ENCODE measurements at places on chromosomes 5 and 9.
A peak's percentile ranks its signal among the peaks of the same experiment; 100 is the strongest.

DNA sequence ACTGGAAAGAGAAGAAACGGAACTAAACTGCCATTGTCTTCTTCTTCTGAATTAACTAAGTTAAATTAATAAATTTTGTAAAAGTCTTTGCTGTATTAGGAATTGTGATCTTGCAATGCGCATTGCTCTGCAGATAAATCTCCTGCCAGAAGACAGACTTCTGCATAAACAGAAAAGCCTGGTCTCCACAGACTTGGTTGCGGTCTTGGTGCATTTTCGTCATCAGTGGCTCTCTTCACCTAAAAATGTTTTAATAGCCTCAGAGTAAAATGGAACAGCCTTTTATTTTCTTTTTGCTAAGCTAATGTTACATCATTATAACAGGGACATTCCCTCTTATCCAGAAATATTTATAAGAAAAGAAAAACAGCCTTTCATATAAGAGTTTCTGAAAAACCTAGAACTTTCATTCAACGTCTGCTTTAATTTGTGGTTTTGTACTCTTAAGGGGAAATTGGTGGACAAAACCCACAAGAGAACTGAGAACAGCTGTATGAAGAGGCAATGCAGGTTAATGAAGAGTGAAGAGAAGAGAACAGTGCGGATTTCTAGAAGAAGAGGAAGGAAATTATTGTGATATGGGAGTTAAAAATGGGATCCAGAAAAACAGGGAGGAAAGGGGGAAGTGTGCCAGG lies 10.1 kb downstream of the IFNA5 start:
- DNase-seq = no peak

DNA sequence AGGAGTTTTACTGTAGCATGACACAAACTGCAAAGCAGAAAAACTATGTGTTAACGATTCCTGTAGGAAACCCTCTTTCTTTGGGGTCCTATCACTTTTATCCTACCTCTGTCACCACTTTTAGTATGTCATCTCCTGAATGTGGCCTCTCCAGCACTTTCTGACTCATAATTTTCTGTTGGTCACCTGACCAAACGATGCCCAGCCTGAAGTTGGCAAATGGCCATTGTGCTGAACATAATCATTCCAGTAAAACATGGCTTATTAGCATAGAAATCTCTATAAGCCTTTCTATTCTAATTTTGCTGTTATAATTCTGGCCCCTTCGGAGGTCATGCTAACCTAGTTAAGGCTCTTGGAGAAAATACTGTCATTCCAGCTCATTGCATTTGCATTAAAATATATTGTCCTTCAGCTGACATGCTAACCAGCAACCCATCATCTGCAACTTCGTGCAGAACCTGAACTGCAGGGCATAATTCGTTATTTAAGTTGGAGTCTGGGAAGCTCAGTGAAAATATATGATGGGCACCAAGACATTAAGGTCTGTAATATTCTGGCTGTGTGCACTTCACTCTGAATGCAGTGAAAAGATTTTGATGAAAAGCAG lies 140.3 kb downstream of the NMUR2 start:
- DNase-seq = no peak

DNA sequence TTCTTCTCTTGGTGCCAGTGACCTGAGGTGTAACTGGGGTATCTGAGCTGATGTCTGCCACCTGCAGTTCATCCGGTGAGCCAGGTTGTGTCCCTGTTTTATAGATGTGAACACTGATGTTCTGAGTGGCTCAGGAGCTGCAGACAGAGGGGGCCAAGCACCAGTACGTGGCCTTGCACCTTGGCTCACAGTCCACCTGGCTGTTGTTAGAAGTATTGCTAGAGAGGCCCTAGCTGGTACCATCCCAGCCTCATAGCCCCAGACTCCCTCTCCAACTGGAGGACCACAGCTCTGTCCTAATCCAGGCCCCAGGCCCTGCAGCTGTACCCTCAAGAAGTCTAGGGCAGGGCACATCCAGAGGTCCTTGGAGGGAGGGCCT lies 16.2 kb downstream of the PHF2 start:
- DNase-seq = no peak

DNA sequence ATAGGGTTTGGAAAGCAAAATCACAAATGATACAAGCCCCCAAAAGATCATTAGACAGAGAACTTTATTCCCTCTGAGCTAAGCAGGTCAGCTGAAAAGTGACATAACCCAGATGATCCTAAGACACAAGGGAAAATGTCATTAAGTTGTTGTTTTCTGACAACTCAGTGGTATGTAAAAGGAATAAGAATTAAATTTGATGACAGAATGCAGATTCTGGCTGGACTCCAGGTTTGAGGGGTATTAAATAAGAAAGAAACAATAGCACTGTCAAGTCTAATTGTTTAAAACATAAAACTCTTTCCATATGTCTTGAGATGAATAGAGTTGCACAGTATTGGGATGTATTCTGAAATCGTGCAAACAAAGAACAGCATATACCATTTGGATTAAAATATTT lies 429.9 kb downstream of the CAAP1 start:
- peak; percentile 8 for DNase-seq

DNA sequence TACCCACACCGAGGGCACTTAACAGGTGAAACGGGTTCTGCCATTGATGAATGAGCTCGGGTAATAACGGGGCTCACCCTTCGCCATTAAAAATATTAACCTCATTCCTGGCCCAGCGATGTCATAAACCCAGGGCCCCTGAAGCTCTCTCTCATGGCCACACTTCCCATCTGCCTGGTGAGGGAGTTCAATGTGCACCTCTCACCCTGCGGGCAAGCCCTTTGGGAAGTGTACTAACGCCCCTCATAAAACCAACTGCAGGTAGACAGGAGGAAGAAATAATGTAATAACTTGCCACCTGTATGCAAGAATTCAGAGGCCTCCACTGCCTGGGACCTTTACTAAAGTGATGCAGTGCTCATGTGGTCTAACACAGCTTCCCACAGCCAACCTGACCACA lies 35.1 kb downstream of the SHB start:
- DNase-seq = no peak

- DNase-seq = no peak
Measured at GRCh38 chr9:91162311-91162710, 199.4 kb downstream of the AUH start.

- DNase-seq = no peak
Measured at GRCh38 chr9:133767625-133768024, 29.5 kb upstream of the SARDH start.

- DNase-seq = peak; percentile 32
Measured at GRCh38 chr5:142012186-142012785, 541 bp downstream of the GNPDA1 start.

DNA sequence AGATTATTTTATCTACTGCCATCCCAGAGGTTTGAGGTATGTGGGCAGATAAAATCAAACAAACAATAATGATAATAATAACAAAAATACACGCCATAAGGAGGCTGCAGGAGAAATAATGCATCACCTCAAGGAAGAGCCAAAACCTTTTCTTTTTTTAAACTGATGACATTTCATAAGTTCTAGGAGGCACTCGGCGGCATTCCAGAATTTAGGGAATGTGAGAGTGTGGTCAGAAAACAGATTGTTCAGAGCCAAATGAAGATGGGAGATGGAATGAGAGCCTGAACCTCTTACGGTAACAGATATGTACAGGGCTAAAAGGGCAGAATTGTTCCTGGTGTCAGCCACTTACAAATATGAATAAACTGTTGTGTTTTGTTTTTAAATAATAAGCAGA lies 615.0 kb upstream of the CHD1 start:
- DNase-seq = no peak

DNA sequence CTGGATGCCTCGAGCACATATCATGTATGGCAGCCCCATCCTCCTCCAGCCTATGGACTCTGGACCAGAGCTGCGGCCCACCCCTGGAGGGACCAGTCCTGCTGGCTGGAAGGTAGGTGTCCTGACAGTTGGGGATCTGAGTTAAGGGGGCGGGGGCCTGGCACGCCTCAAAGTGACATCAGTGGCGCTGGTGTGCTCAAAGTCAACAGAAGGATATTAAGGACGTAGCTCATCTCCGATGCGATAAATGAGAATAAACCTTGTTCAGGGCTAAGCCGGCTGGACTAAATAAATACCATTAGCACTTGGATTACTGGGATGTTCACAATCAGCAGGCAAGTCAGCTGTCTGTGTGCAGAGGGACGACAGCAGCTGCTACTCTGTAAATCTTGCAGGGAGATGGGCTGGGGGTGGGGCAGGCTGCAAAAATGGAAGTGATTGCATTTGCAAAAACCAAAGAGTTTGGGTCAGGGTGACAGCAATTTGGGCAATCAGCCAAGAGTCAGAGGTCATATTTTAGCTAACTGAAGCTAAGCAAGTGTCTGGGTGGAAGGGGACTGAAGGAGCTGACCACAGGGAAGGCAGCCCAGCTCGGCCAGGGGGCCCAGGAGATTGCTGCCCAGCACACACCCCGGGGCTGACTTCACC lies 80.0 kb upstream of the LRRTM2 start:
- DNase-seq = peak; percentile 91

- no peak for DNase-seq
Measured at GRCh38 chr5:129496864-129497595, 36.9 kb downstream of the ADAMTS19 start.

DNA sequence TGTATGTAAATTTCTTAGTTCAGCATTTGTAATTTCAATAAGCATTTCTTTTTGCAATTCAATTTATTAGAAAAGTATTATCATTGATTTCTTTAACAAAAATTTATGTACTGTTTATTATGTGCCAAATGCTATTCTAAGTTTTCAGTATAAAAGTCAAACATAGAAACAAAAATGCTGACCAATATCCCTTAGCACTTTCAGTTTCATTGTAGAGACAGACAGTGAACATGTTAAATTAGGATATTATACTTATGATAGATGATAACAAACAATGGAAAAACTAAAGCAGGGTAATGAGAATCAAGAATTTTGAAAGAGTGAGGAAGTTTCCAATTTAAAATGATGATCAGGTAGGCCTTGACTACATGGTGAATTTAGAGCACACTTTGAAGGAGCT lies 1106.0 kb downstream of the TAF11L14 start:
- DNase-seq = no peak

DNA sequence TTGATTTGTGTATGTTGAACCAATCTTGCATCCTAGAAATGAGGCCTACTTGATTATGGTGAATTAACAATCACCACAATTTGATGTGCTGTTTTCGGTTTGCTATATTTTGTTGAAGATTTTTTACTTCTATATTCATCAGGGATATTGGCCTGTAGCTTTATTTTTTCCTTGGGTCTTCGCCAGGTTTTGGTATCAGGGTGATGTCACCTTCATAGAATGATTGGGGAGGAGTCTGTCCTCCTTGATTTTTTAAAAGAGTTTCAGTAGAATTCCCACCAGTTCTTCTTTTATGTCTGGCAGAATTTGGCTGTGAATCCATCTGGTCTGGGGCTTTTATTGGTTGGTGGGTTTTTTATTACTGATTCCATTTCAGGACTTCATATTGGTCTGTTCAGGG lies 115.2 kb downstream of the CPLANE1 start:
- DNase-seq = no peak

DNA sequence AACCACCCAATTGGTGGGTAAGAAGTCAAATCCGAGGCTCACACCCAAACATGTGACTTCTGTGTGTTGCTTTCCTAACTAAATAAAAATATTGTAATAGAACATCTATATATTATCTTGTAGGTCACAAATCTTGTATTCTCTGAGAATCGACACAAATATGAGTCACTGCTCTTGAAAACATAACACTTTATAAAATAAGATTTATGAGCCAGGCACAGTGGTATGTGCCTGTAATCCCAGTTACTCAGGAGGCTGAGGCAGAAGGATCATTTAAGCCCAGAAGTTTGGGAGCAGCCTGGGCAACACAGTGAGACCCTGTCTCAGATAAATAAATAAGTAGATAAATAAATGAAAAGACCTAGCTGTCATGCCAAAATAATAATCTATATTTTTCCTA lies 624.1 kb downstream of the ANXA1 start:
- DNase-seq = no peak

DNA sequence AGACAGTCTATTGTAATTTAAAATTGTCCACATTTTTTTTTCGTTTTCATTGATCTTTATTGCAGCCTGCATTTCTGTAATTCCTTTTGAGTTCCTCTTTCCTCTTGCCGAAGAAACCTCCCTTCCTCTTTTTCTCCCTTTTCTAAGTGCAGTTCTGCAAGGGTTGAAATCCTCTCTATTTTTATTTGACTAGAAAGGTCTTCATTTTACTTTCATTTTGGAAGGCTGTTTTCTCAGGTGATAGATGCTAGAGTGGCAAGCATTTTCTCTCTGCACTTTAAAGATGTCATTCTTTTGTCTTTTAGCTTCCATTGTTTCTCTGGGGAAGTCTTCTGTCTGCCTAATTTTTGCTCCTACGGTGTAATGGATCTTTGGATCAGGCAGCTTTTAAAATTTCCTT lies 248.5 kb downstream of the SMARCA2 start:
- no peak for DNase-seq

DNA sequence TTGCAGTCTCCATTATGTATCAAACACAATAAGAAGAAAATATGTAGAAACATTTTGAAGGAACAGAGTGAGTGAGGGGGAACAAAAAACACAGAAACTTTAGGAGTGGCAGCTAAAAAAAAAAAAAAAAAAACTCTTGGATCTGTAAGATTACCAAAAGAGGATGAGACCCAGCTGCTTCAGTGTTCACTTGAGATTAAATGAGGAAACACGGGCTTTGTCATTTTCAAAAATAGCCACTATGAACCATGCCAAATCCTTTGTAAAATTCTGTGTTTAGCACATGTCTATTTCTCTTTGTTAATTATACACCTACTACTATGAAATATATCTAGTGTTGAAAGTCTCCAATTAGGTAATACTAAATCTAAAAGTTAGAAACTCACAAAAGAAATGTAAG lies 485.9 kb downstream of the EFNA5 start:
- DNase-seq = no peak

GRCh38 chr5:154129921-154130320 lies 60.6 kb upstream of the GALNT10 start:
- DNase-seq = no peak

- DNase-seq = peak; percentile 5
Measured at GRCh38 chr5:68818057-68818695, 275.6 kb upstream of the SLC30A5 start.

Measured in tongue (tissue), 3 donors.